ENCODE measurements at places on chromosomes 16 and 17. TPM values are rescaled to one million over a fixed set of nuclear protein-coding genes. Genes with fewer than 3 reads are reported as not detected.

SOST gene
- not detected for total RNA-seq

OR1F1 gene
- not detected for total RNA-seq

KRT12 gene
- not detected for total RNA-seq

NOL3 gene
- 58.9 TPM for total RNA-seq

SCARF1 gene
- 0.47 TPM for total RNA-seq

MMP28 gene
- 1.2 TPM for total RNA-seq

CCL13 gene
- not detected for total RNA-seq

TENT4B gene
- total RNA-seq, result 10.6 TPM

Measured in M059J (cell line).